ENCODE measurements at places on chromosomes 3 and 15.

DNA sequence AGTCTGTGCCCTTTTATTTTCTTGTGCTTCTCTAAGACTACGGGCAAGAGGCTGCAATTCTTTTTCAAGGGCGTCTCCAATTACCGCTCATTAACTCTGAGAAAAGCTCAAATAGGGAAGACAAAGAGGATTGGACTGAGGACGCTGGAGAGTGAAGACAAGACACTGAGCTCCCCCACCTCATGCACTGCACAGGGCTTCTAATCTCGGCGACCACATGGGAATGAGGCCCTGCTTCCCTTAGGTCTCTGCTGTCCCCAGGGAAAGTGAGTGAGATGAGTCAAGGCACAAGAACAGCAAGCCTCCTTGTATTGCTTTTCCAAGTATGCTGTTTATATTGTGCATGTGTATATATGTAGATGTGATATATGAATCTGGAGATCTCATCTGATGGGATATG is 392.2 kb upstream of the CFAP20DC start:
- no peak for DNase-seq

DNA sequence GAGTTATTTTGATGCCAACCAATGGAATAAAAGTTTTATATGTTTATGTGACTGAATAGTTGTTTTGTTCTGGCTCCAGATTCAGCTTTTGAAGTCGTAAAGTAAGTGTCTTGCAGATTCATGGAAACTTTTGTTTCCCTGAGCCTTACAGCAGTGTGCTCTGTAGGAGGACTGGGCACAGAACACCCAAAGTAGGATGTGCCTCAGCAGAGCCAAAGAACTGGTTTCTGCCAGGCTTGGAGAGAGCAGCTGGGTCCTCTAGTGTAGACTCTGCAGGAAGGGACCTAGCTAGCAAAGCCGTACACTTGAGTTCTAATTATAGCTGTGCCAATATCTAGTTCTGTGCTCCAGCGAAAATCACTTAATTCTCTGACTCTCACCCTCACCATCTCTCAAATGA is 261.2 kb upstream of the DNAJC19 start:
- DNase-seq = no peak

DNA sequence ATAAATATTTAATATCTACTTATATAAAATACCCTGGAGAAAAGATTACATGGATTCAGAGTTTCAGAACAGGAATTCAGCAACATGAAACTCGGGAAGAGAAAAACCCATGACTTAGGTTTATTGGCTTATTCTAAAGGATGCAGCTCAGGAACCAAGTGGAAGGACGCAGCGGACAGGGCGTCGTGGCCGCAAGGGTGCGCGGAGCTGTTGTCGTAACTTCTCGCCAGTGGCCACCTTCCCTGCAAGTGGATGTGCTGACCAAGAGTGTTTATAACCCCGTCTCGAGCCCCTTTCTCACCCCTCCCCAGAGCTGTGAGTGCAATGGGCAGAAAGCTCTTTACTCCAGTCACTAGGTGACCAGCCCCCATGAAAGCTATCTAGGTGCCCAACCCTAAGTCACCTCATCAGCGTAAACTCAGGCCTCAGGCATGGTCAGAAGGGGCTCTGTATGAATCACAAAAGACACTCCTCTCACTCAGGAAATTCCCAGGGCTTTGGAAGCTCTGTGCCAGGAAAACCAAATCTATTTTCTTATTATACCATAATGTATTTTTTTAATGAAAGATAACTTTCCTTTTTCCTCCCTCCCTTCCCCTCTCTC is 77.3 kb downstream of the CHRNA7 start:
- no peak for DNase-seq

DNA sequence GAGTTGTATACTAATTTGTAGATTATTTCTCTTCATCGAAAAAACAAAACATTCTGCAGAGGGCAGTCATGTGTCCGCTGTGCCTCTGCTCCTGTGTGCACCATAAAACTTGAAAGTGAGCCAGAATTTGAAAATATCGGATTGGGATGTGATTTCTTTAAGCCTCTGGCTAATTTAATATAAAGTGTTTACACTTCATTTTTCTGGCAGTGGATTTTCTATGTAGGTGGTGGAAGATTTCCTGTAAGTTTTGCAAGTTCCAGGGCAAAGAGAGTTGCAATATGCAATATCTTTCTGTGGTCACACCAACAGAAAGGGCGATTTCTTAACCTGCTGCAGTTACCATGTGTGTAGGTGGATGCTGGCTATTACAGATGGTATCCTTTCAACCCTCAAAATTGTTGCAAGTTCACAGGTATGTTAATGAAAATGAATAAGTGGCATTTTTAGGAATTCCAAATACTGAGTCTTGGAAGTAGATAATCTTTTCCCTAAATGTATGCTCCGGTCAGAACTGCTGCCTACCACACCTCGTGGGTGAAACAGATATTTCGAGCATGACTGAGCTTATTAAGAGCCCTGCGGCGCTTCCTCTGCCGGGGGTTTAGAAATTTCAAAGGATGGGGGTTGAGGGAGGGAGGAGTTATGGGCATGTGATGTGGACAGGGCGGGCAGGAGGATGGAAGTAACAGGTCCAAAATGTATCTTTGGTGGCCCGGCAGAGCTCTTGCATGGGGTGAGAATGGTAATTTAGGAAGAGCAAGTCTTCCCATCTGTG is 134.0 kb downstream of the PGPEP1L start:
- no peak for DNase-seq

GRCh38 chr3:69214241-69214640 is 91.8 kb upstream of the LMOD3 start:
- no peak for DNase-seq

DNA sequence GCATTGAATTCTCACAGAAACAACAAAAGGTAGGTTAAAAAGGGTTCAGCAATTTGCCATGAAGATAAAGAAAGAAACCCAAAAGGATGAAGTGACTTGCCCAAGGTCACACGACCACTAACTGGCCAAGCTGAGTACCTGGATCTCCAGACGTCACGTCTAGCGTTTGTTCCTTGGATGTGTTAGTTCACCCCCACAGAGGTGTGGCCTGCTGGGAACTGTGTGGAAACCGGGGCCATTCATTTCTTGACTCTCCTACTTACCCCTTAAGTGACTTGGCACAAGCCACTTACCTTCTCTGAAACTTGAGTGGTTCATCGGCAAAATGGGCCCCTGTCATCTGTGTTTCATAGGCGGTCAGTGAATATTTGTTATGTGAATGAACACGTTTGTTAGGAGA is 244.3 kb upstream of the SLCO3A1 start:
- no peak for DNase-seq

DNA sequence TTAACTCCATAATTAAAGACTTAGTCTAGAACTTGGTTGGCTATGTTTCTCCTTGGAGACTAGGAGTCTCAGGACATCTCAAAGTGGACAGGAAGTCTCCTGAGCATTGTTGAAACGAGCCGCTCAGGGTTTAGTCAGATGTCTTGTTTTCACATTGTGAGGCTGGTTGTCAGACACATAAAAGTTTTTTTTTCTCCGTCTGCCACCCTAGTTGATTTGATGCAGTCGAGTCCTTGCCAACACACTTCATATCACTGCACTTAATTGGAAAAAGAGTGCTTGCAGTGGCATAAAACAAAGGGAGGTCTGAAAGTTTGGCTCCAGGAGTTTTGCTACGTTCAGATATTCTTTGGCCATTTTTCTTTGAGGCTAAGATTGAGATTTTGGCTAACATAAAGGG is 92.9 kb downstream of the USP13 start:
- DNase-seq = no peak

- no peak for DNase-seq
Measured at GRCh38 chr3:54714035-54714434, 213.8 kb downstream of the LRTM1 start.

GRCh38 chr3:190840146-190840545 is 22.3 kb downstream of the GMNC start:
- DNase-seq = no peak

GRCh38 chr15:85707519-85708338 is 87.0 kb downstream of the KLHL25 start:
- DNase-seq = no peak

DNA sequence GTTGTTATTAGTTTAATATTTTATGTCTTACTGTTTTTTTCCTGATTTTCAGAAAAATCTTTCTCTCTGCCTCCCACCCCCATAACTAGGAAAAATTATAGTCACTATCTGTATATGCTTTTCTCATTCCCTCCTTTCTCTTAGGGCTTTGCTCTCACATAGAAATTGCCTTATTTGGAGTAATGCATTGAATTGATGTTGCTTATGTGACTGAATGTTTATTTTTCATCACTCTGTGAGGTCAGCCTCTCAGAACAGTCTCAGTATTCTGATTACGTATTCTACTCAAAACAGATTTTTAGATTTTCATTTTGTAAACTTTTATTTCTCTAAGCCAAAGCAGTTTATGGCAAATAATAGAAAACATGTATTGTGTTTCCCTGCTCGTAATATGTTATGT is 121.0 kb downstream of the SLMAP start:
- DNase-seq = no peak

DNA sequence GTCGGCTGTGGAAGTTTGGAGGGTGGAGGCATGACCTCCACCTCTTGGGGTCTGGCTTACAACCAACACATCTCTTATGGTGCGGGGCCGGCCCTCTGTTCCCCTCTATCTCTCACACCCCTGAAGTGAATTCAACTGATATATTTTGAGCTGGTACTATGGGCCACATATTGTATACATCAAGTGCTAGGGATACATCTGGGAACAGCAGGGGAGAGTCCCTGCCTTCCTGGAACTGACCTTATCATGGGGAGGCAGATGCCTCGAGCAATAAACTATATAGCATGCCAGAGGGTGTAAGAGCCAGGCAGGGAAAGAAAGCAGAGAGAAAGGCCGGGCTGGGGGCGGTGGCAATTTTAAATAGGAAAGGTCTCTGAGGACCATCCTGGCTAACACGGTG is 60.4 kb upstream of the TRPM1 start:
- no peak for DNase-seq

GRCh38 chr3:88440701-88441100 is 290.9 kb downstream of the C3orf38 start:
- no peak for DNase-seq

DNA sequence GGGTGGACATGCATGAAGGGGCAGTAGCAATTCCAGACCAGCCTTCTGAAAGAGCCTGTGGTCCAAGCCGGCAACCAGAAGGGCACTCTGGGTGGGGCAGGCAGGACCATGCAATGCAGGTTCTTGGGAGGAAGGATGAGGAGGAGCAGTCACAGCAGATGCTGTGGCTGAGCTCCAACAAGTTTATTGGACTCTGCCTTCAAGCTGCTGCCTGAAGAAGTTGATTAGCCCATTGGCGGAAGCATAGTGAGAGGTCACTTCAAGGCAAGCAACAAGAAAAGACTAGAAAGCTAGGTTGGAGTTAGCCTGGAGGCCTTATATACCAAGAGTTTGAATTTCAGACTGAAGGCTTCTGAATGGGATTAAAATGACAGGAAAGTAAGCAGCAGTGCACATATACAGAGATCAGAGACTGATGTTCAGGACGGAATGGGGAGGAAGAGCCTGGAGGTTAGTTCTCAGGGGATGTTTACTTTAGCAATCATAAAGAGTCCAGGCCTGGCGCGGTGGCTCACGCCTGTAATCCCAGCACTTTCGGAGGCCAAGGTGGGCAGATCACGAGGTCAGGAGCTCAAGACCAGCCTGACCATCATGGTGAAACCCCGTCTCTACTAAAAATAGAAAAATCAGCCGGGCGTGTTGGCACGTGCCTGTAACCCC is 39.9 kb downstream of the SFMBT1 start:
- no peak for DNase-seq

GRCh38 chr3:74842141-74842540 is 227.7 kb upstream of the CNTN3 start:
- DNase-seq = no peak

- no peak for DNase-seq
Measured at GRCh38 chr3:156782921-156783320, 43.2 kb upstream of the LEKR1 start.

DNA sequence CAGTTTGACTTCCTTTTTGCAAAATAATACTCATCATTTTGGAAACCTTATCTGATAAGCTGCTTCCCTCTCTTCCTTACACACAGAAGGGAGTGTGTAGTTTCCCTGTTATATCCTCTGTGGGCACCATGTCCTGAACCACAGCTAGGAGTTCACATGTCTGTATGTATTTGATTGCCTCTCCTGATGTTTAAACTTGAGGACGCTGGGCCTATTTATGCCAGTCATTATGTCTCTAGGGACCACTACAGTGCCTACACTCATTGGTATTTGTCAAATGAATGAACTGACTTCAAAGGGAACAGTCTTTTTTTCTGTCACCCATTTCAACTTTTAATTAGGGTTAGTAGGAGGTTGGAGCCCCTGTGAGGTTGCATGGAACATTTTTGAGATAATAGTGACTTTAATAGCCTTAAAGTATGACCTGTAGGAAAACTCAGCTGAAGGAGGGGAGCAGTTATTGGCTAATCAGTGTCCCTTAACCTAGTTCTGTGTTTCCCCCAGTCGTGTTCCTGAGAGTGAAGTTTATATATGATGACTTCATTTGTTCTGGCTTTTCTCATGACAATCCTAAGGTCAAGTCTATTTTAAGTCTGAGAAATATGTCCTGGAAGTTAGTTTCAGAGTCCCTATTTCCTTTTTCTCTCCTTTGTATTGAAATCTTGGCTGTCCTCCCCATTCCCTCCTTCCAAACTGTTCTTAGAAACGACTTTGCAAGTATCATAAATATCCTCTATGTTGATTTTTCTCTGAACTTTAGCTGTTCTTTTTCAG is 28.9 kb downstream of the PDE8A start:
- DNase-seq = no peak

- no peak for DNase-seq
Measured at GRCh38 chr3:36557021-36557707, 176.9 kb downstream of the STAC start.

- DNase-seq = no peak
Measured at GRCh38 chr15:55420171-55420866, 12.0 kb downstream of the PIERCE2 start.

DNA sequence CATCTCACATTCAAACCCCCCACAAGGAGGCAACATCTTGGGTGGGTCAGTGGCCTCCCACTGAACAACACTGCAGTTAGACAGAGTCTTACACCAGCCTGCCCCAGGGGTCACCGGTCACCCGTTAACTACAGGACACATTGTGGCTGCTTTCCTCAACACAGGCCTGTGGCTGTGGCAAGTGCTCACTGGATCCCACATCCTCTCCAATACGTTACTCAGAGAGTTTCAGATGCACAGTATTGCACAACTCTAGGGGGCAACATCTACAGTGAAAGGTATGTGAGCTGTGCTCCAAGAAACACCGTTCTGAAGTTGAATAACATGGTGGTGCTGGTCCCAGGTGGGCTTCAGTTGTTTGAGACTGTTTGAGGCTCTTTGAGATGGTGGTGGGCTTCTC is 41.0 kb downstream of the CTDSPL start:
- no peak for DNase-seq

DNA sequence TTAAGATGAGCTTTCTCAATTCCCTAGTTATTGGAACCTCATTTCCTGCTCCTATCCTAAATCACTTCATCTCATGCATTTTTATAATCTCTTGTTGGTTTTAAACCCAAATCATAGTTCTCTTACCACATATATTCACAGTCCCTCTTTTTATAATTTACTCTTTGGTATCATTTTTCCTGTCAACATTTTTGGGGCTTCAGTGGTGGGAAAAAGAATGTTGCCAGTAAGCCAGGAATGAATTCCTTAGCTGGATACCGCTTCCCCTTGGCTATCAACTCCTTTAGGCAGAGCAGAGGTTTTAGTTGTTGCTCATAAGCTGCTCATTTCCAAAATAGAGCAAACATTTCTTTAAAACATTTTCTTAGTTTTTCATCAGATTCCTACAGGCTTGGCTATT is 112.3 kb downstream of the GALK2 start:
- DNase-seq = no peak
